ENCODE measurements at places on chromosomes 11 and 22. TPM values are rescaled to one million over a fixed set of nuclear protein-coding genes. Genes with fewer than 3 reads are reported as not detected.

DNA sequence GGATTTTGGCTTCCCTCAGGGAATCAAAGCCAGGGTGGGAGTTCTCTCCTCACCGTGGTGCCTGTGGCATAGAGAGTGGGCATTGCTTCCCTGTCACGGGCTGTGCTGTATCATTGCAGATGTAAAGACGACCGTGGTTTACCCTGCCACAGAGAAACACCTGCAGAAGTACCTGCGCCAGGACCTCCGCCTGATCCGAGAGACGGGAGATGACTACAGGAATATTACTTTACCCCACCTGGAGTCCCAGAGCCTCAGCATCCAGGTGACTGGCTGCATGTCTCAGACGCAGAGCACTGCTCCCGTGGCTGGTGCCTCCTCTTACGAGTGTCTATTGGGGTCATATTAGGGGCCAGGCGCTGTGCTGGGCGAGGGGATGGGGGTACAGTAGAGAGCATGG, 24.2 kb upstream of the ST3GAL4 start:
- DNase-seq = no peak

DNA sequence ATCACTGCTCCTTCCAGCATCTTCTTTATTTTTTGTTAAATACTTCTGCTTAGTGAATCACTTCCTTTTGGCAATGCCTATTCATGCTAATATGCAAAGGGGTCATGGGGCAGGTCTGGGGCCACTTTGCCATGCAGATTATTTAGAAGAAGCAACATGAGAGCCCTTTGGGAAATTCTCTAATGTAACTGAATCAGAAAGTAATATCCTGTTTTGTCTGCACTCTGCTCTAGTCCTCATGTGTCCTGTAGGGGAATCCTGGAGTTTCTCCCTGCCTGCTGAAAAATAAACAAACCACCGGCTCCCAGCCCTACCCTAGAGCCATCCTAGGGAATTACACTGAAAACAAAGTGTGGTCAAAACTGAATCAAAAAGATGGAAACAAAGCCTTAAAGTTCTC, 176.5 kb upstream of the POU2AF2 start:
- DNase-seq = no peak

GRCh38 chr11:70364745-70365543, 33.4 kb upstream of the CTTN start:
- DNase-seq = no peak

GRCh38 chr11:134905517-134905916, 493.5 kb upstream of the B3GAT1 start:
- DNase-seq = no peak

- peak; percentile 29 for DNase-seq
Measured at GRCh38 chr11:67303835-67304411, 593 bp downstream of the SSH3 start.

The TSPAN32 gene
- not detected for total RNA-seq

DNA sequence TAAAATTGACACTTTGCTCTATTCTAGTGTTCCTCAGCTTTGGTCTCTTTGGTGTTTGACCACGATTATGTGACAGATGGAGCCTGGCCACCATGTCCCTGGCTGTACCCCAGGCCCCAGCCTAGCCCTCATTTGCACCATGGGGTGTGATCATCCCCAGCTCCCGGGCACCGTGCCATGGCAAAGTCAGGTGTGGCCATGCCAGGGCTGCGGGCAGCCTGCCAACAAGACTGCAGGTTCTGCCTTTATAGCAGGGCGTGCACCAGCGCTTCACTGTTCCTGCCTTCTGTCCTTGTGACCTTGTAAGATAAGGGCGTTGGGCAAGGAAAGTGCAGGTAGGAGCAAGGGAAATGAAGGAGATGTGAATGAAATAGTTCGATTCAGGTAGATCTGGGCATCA, 22.4 kb upstream of the APOBEC3A start:
- peak; percentile 23 for DNase-seq

The LRRC56 gene
- total RNA-seq = 0.11 TPM

DNA sequence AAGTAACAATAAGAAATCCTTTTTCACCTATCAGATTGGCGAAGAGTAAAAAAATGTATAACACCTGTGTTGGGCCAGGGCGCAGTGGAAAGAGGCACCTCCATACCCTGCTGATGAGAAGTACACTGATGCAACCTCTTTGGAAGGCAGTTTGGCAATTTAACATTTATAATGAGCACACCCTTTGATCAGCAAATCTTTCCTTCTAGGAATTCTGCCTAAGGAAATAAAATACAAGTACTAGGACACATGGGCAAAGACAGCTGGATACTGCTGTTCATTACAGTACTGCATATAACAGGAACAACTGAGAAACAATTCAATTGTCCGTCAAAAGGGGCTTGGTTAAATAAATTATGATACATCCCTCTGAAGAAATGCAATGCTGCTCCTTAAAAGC, 110.1 kb downstream of the RPL27A start:
- no peak for DNase-seq

DNA sequence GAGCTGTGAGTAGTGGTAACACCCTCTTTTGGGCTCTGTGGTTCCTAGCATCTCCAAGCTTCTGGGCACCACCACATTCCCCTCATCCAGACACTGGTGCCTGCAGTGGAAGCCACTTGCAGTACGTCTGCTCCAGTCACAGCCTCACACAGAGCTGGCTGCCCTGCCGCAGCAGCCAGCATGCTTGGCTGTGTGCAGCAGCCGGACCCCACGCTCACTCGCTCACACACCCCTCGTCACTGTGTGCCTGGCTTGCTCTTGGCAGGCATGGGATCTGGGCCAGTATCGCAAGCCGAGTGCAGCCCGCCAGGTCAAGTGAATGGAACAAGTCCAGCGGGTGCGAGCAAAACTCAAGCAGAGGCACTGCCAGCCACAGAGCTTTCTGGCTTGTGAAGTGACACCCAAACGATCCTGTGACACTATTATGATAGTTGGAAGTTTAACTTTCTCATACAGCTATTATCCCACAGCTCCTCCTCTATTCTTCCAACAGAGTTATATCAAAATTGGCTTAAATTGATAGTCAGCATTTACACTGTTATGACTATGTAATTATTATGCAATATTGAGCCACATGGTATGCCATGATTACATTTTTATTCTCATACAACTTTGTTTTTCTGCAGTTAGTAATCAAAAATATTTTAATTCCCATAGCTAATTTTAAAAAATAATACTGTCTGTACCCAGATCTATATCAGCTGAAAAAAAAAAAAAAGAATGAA, 89.0 kb downstream of the CCDC73 start:
- no peak for DNase-seq

DNA sequence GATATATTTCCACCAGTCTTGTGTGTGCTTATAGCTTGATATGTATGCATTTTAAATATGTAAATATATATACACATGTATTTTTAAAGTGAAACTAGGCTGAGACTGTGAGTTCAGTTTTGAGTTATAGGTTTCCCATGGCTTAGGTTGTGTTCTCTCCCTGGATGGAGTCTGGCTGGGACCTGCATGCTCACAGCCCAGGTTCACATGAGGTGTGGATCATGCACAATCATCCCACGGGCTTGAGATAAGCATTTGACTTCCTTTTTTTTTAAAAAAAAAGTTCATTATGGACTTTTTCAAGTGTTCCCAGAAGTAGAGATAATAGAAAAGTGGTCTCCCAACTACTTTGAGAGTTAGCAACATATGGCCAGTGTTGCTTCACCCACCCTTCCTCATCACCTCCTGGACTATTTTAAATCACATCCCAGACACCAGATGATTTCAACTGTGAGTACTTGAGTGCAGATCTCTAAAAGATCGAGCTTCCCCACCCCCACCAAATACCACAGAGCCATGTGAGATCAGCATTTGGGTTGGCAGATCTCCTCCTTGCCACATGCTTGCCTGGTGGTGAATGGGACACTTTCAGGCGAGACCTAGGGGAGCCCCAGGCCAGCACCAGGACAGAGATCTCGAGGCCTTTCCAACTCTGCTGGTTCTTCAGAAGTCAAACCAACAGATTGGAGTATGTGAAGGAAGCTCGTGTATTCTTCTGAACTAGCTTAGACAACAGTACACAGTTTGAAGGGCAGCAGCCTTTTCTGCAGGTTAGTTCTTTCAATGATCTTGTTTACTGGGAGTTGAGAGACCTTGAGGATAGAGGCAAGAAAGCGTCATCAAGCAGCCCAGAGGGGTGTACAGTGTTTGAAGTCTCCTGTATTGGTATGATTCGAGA, 15.9 kb downstream of the MED15 start:
- DNase-seq = peak; percentile 40

The SLC22A25 gene
- total RNA-seq = not detected

The RAB36 gene
- 1.0 TPM for total RNA-seq

The ADORA2A gene
- 2.7 TPM for total RNA-seq

The APOL5 gene
- 0.69 TPM for total RNA-seq

The SLC25A18 gene
- total RNA-seq = 1.5 TPM

GRCh38 chr11:59708537-59708936, 5.1 kb downstream of the OR10V1 start:
- DNase-seq = no peak

DNA sequence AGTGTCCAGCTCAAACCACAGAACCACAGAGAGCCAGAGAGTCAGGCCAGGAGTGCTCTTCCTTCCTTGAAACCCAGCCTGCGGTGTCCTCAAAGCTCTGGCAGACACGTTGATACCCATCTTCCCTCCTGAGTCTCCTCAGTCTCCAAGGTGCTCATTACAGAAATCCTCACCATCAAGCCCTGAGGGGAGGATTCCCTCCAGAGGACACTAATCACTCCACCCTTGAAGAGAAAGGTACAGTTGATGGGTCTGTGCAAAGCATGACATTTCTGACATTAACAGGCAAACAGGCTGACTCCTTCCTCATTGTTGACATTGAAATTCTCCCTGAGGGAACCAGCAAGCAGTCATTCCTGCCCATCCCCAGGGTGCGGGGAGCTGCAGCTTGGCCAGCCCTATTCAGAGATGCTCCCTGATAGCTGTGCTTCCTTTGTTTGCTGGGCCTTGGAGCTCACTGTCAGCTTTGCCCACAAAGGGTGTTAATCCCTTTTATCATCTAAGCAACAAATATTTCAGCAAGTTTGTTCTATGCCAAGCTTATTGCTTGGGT, 101.7 kb upstream of the CSNK2A3 start:
- no peak for DNase-seq

The NEFH gene
- total RNA-seq = not detected

The HORMAD2 gene
- total RNA-seq = not detected

The ARHGAP8 gene
- 4.6 TPM for total RNA-seq

The RHOD gene
- total RNA-seq = not detected

GRCh38 chr11:22626573-22627239, 1.1 kb upstream of the FANCF start:
- no peak for DNase-seq

- DNase-seq = no peak
Measured at GRCh38 chr11:266676-267439, 11.3 kb upstream of the NLRP6 start.

DNA sequence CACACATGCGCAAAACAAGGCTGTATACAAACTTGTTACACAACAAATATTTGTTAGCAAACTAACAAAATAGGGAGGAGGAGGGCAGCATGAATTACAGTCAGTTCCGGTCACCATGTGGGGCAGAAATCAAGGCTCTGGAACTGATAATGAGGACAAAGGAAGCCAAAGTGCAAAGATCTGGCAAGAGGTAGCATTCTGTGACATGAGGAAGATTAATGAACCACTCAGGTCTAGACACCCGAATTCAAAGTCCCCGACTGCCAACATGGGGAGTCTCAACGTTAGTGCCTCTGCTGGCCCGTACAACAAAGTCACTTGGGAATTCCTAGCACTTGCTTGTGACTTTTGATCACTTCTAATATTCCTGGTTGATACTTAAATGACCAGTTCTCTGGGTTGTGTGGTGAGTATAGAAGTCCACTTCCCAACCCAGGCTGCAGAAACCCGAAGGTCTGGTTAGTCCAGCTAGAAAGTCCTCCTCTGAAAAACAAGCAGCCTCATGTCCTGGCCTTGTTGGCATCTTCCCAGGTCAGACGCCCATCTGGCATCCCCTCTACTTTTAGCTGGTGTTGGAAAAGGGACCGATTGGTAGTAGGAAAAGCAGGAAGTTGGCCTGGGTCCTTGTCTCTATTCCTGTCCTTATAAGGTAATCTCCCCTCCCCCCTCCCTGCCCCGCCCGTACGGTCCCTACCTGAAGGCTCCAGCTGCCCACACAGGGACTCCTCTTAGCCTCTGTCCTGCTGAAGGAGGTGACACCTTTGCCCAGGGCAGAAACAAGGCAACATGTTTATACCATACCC, 1.6 kb downstream of the SUN2 start:
- DNase-seq = peak; percentile 45

The GRAP2 gene
- not detected for total RNA-seq

GRCh38 chr11:111635706-111636045, 33.4 kb downstream of the SIK2 start:
- peak; percentile 43 for DNase-seq

The C11orf91 gene
- total RNA-seq = not detected

GRCh38 chr22:24310969-24311368, 40.3 kb downstream of the SPECC1L start:
- DNase-seq = no peak

GRCh38 chr11:116607027-116607426, 165.8 kb downstream of the BUD13 start:
- no peak for DNase-seq

GRCh38 chr11:24521601-24522000, 24.7 kb downstream of the LUZP2 start:
- DNase-seq = no peak

- DNase-seq = peak; percentile 59
Measured at GRCh38 chr11:86726118-86726753, 53.8 kb upstream of the ME3 start.

The HMGXB4 gene
- total RNA-seq = 11.0 TPM

GRCh38 chr11:74980634-74981033, 8.1 kb upstream of the NEU3 start:
- no peak for DNase-seq

The GPHA2 gene
- total RNA-seq = not detected

- no peak for DNase-seq
Measured at GRCh38 chr11:2319791-2320472, 18.1 kb downstream of the TSPAN32 start.

- no peak for DNase-seq
Measured at GRCh38 chr11:6992026-6992425, 28.1 kb downstream of the ZNF214 start.

The PATL1 gene
- total RNA-seq = 12.7 TPM

The NCR3LG1 gene
- 1.5 TPM for total RNA-seq

The DBX1 gene
- not detected for total RNA-seq

- DNase-seq = no peak
Measured at GRCh38 chr11:62419314-62419929, 589 bp downstream of the SCGB1A1 start.

The RAG1 gene
- total RNA-seq = 0.18 TPM
